ENCODE measurements at places on chromosomes 7 and 10.

- no peak for DNase-seq
Observed at GRCh38 chr7:80537091-80537490, 25.2 kb upstream of the GNAT3 start.

DNA sequence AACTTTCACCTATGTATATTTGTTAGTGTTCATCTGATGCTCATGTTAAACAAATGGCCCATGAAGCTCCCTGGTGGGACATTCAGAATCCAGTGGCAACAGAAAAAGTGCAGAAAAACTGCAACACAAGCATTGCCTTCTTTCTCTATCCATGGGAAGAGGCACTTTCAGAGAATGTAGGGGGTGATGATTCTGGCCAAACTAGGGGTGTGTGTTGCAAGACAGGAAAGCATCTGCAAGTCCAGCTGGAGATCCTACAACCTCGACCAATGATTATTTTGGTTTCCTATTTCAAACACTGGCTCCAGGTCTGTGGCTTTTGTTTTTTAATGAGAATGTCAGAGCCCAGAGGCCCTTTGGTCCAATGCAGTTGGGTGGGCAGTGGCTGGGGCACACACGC is 198.7 kb downstream of the CXCL12 start:
- DNase-seq = no peak

DNA sequence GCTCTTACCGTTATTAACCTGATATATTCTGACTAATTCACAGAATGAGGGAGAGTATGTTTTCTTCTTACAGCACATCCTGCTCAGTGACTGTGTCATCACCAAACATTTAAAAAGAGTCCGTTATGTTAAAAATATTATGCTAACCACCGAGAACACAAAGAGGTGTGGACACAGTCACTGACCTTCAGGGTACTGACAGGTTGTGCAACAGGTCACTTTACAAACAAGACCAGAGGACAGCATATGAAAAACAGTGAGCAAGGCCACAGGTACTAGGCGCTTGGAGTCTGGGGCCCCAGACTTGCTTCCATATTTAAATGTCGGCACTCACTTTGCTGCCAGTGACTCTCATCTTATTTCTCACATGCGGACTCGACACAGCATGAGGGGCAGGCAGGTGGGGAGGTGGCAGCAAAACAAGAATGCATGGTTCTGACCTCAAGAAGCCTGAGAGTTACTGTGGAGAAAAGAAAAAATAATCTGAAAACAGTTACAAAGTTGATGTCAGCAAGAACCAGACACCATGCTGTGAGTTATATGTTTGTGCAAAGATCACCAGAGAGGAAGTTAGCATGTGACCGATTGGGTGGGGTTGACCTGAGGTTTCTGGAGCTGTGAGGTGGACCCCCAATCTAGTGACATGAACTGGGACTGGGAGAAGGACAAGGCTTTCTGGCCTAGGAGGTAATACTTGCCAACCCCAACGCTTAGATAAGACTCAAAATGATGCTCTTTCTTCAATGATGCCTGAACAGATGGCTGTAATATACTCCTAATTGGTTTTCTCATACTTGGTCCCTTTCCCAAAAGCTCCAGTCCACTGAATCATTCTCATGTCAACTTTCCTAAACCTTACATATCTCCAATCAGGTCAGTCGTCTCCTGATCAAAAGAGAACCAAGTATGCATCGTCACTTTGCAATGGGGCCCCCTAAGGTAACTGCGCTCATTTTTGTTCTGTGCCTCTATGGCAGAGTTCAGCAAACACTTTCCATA is 102.4 kb downstream of the HIPK2 start:
- DNase-seq = no peak

DNA sequence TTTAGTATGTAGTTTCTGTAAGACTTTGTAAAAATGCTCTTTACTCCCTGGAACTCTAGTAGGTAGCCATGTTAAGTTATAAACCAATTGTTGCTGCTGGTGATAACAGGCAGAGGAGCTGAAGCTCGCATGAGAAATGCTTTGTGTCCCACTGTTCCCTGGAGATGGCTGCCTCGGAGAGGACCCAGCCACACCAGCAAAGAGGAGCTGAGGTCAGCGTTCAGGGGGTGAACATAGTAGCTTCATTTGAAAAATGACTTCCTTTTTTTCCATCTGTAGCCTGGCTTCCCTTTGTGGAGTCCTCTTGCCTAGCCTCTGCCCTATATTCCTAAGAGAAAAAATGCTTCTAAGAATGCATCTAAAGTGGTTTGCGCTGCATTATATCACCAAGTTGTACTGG is 20.3 kb downstream of the CELF2 start:
- DNase-seq = no peak

- no peak for DNase-seq
Observed at GRCh38 chr7:147809786-147810185, 780.8 kb upstream of the C7orf33 start.
